Effector memory CD4-positive, alpha-beta T cell (primary cell): ENCODE measurements at places on chromosomes 3 and 15.

- no peak for DNase-seq
Measured at GRCh38 chr15:101250873-101251829, 697 bp downstream of the CHSY1 start.

DNA sequence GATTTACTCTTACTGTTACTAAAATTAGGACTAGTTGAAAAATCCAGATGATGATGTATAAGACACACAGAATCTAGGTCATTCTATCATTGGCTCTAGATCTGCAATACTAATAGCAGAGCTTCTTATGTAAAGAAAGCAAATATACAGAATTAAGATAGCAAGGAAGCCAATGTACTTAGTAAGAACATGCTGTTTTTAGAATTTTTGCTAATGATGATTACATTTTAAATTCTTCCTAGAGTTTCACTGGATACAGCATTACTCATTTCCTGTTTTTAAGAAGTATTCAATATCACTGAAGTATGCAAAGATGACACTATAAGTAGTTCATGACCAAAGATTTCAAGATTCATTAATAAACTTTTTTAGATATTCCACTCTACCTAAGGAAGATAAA is 60.7 kb downstream of the CFAP20DC start:
- no peak for DNase-seq

DNA sequence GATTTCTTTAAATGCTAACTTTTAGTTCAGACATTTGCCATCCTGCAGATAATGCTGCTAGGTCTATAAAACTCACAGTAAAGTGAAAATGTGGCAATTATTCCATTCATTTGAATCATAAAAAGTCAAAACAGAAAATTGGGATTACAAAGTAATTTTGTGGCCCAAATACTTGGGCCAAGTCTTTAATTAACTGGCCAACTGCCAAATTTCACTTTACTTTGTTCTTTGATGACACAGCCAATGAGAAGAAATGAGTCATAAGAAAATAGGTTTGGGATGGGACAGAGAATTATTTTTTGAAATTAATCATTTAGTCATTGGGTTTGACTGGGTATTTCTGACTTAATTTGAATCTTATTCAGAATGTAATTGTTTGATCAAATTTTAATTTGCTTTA is 89.8 kb upstream of the SLC2A2 start:
- DNase-seq: no peak

- no peak for DNase-seq
Measured at GRCh38 chr15:44529864-44530604, 6.9 kb upstream of the EIF3J start.

DNA sequence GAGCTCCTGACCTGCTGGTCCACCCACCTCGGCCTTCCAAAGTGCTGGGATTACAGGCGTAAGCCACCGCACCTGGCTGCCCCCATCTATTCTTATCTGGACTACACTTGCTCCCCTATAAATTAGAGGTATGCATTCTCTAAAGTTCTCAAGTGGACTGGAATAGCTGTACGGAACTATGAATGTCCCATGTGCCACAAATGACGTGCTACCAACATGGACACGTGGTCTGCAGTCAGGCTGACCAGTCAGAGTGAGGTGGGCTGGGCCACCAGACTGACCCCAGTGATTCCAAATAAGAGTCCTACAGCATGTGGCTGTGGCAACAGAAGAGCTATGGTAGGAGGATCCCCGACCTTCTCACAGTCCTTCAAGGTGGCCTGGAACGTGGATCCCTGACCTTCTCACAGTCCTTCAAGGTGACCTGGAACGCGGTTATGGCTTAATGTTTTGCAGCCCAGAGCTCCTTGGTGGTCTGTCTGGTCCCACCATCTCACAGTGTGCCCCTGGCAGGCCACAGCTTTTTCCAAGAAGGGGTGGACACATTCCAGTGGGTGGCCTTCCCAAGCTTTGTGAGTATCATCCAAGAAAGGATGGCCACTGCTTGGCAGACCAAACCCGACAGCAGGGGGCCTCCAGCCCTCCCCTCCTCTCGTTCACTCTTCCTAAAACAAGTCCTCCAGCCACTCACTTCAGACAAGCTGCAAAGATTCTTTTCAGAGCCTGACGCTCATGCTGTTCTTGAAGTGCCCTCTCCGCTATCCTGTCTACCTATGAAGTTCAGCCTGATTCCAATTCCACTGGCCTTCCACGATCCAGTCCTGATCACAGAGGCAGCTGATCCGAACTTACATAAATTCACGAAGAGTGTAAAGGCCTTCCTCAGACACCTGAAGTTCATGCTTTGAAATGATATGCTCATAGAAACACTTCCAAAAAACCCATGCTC is 4.4 kb downstream of the ADAMTS17 start:
- no peak for DNase-seq

GRCh38 chr3:179045719-179046402 is 25.7 kb downstream of the ZMAT3 start:
- no peak for DNase-seq

DNA sequence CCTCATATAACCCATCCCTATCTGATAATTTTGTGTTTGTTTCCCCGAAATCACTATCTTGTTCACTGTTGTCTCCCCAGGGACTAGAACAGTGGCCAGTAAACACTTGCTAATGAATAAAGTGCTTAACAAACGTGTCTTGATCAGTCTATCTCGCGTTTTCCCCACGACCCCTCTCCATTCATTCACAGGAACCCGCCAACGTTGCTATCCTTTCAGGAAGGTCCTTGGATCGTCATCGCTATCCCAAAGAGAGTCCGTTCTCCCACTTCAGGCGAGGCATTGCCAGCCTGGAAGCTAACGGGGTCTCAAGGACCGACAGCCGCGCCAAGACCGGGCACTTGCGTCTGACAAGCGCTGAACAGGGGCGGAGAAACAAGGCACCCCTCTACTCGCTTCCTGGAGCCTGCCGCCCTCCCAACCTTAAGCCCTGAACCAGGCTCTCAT is 344 bp downstream of the LINS1 start:
- no peak for DNase-seq

- no peak for DNase-seq
Measured at GRCh38 chr3:136792556-136793330, 26.2 kb upstream of the SLC35G2 start.

DNA sequence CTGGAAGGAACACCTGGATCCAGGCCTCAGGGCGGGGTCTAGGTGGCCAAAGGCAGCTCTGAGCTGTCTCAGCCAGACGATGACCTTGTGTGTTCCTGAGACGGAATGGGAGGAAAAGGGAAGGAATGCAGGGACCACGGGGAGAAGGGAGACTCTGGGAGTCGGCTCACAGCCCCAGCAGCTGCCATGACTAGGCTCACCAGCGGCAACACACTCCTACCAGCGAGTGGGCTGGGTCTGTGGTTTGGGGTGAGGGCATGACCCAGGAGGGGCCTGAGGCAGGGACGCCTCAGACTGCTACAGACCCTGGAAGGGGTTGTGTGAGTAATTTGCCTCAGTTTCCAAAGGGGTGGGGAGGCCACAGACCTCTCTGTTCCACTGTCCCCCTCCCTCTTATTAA is 19.8 kb downstream of the IQSEC1 start:
- no peak for DNase-seq

- no peak for DNase-seq
Measured at GRCh38 chr15:87502173-87502572, 754.4 kb downstream of the NTRK3 start.

GRCh38 chr3:172931746-172932285 is 181.3 kb downstream of the ECT2 start:
- DNase-seq: no peak

GRCh38 chr3:58206406-58207011 is 4.3 kb downstream of the DNASE1L3 start:
- no peak for DNase-seq

DNA sequence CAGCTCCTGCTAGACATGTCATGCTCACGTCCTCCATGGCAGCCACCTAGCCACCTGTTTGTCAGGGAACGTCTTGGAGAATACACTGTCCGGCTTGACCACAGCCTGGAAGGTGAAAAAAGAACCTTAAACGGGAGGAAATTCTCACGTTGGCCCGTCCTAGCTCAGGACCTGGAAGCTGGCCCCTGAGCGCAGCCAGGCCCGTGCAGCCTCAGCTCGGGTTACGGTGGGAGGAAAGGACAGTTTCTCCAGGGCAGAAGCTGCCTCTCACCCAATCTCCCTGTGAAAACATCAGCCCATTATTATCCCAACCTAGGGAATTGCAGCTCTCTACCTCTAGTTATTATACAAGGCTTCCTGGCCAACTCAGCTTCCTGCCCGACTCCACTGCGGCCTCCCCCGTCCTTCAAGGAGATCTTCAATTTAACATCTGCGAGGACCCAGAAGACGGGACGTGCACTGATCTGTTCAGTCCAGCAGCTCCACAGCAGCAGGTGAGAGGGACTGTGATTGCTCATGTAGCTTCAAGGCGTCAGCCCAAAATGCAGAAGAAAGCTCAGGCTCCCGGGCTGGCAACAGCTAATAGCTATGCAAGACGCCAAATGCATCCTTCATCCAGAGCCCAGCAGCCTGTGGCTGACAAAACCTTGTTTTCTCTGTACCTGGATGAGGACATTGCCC is 84.7 kb downstream of the ADAMTS17 start:
- DNase-seq: no peak

GRCh38 chr15:80709542-80709941 is 14.4 kb downstream of the ABHD17C start:
- no peak for DNase-seq

- no peak for DNase-seq
Measured at GRCh38 chr15:46297766-46298165, 662.9 kb downstream of the SQOR start.

DNA sequence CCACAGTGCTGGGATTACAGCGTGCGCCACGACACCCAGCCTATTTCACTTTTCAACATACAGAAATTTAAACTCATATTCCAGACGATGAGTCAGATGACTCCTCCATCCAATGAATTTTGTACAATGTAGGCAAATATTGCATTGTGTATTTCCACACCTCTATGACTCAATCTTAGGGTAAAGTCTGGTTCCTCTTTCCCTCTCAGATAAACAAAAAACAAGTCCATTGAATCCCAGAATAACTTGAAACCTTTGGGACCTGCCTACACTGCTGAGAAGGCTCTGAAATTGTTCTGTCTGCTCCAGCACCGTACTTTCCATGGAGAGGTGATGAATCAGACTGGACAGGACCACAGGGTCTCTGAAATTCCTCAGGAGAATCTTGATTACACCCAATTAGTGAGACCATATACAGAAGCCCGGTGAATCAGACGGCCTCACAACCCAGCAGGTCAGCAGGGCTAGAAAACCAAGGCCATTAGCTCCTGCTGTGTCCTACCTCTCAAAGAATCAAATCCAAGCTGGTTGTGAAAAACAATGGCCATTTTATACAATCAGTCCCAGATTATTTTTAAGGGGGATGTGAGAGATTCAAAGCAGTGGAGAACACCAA is 112.6 kb downstream of the ERC2 start:
- no peak for DNase-seq

DNA sequence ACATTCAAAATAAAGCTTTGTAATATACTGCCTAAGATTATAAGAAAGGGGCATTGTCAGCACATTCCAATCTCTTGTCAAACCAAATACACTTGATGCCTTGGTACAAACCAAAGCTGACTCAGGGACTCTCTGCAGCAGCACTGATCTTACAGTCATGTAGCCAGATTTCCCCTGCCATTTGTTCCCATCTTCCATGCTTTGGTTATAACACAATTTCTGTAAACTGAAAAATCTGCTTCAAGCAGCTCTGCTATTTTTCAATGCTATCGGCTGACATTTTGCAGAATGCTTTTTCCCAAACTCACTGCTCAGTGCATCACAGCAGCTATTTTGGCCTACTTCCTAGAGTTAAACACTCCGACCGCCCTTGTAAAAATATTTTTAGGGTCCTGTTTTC is 18.2 kb downstream of the PLOD2 start:
- DNase-seq: no peak

DNA sequence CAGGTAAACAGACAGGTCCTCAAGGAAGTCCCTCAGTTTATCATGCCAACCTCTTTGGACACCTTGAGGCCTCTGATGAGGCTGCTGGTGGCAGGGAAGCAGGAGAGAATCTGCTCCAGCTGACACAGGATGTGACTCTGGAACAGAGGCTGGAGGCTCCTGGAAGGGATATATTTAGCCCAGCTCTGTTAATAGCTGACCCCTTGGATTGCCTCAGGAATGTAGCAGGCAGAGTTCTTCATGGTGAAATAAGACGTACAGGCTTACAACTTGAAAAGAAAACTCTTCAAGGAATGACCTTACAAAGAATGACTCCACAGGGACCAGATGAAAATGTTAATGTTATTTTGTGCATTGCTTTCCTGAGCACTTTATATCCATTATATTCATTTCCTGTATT is 90.5 kb downstream of the AQP9 start:
- no peak for DNase-seq

DNA sequence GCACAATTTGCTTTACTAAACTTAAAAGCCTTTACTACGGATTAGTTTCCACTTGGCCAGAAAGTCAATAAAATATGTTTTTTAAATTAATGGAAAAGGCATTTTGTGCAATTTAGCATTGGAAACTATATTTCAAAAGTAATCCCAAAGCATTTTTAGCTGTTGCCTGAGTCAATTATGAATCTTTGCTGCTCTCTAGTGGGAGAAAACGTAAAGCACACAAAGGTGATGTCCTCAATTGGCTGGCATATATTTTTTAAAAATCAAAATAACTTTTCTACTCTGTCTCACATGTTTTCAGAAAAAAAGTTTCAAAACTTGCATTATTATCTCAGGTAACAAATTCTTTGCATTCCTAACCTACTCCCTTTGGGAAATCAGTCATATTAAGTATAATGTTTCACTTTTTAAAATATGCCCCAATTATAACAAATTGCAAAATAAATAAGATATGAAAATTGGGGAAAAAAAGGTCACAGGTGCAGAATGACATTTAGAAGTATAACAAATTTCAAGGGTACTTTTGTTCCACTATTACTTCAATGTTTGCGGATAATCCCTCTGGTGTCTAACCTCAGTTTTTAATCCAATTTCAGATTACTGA is 47.2 kb upstream of the TEX55 start:
- DNase-seq: no peak
